ENCODE measurements at places on chromosomes 12 and 14.

GRCh38 chr12:49264873-49265792 is at the start of gene TUBA1C:
Gene TUBA1C, plus strand, starts transcription at chr12:49265082. Its CDS starts 100 bp downstream, at chr12:49265182.
- peak; percentile 92 for DNase-seq

- DNase-seq: no peak
These were observed 23.8 kb downstream of the TUBA1A start for GRCh38 chr12:49165114-49165513.

DNA sequence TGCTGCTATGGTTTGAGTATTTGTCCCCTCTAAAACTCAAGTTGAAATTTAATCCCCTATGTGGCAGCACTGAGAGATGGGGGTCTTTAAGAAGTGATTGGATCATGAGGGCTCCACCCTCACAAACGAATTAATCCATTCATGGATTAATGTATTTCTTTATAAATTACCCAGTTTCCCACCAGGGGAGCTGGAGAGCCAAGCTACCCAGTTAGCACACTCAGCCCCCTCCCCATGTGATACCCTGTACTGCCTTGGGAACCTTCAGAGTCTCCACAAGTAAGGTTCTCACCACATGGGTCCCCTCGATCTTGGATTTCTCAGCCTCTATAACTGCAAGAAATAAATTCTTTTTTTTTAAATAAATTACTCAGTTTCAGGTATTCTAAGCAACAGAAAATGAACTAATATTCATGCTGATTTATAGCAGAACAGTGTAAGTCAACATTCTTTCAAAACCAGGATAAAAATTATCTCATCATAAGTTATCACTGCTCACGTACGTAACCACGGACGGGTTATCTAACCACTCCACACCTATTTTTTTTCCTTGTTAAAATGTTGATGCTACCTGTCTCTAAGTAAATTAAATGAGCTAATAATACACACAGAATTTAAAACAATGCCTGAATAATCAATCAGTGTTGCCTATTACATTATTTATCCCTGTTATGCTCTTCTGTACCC is 3.6 kb downstream of the NAP1L1 start:
- DNase-seq: peak; percentile 45

- no peak for DNase-seq
These were observed 29.8 kb downstream of the SCFD1 start for GRCh38 chr14:30651937-30652336.

DNA sequence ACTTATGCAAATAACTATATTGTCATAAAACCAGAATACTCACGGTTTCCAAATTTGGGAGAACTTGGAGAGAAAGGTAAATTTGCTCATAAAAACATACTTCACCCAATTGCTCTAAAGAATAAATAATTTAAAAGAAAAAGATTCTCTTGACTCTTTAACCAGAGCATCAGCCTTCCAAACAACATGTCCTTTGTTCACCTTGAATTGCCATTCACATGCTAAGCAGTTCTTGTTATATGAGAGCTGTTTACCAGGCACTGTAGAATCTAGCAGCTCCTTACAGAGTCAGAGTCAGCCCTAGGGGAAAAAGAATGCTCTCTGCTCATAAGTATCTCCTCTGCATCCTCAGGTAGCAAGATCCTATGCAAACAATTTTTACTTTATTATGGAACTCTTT is 10.2 kb downstream of the SLCO1A2 start:
- DNase-seq: no peak

DNA sequence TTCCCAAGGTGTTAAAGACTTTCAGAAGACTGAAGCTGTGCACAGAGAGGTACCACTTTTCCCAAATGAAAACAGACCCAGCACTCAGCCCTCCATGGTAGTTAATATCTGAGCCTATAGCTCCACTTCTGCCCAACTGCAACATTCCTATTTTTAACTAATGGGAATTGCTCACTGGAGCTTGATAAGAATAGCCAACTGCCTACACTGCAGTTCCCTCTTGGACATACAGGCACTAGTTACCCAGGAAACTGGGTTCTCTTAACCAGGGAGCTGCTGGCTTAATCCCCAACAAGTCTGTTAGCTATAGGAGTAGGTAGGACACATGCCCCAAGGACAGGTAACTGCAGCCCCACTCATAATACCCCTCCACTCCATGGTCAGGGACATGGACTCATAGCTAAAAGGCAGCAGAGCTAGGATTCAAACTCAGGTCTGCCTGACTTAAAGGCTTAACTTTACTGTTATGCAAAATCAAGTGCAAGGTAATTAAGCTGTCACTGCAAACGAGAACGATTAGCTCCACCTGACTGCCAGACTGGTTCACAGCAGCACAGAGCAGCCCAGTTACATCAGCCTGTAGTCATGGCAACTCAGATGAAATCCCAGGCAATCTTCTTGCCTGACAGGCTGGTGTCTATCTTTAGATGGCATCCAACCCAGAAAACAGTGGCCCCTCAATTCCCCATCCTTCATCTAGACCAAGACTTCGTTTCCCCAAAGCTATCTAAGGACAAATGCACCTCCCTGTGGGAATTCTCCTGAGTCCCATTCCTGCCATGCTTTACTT is 77.1 kb upstream of the ACTN1 start:
- DNase-seq: peak; percentile 10

GRCh38 chr14:92323916-92324818 is 1.2 kb downstream of the SLC24A4 start:
- DNase-seq: no peak

DNA sequence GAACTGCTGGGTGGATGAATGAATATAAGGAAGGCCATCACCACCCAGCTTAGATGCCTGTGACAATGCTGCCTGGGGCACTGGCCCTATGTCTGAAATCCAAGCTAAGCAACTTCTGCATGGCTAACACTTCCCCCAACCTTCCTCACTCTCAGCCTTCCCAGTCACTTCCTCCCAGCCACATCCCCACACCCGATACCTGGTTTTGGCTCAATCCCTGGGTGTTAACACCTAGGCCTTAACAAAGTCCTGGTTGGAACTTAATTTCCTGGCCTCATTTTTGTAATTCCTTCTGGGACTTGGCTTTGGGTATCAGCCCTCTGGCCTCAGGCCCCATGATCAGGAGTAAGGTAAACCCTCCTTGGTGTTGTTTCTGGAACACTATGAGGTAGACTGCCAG is 110.0 kb downstream of the EFCAB11 start:
- DNase-seq: no peak
